KG1 (cell line): ENCODE measurements at places on chromosomes 5 and 9.

- no peak for DNase-seq
These were observed 6.1 kb downstream of the ADAMTS12 start for GRCh38 chr5:33885679-33886078.

- DNase-seq, result no peak
These were observed 80.9 kb upstream of the IL33 start for GRCh38 chr9:6134661-6135180.

- no peak for DNase-seq
These were observed 72.8 kb upstream of the PARP8 start for GRCh38 chr5:50593681-50594080.

DNA sequence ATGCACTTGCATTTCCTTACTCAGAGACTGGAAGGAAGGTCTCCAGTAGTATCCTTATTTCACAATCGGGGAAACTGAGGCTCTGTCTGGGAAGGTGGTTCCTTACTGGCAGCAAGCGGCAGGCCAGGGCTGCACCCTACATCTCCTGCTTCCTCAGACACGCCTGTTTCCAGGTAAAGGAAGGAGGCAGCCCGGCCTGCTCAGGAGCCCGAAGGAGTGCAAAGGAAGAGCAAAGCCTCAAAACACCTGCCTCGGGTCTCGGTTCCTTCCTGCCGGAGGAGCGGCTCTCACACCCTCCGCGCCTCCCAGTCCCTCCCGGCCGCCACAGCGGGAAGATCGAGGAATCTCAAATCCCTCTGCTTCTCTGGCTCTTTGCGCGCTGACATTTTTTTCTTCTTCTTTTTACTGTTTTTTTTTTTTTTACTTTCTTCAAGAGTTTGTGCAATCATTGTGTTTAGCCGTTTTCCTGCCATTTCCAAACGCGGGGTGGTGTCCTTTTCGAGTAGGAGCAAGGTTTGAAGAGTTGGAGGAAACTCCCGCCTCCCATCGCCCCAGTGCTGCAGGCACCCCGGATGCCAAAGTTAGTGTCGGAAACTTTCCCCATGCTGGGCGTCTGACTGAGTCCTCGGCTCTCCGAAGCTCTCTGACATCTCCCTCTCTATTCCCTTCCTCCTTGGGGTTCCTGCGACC lies 1.0 kb downstream of the GGTA1 start:
- DNase-seq, result no peak

DNA sequence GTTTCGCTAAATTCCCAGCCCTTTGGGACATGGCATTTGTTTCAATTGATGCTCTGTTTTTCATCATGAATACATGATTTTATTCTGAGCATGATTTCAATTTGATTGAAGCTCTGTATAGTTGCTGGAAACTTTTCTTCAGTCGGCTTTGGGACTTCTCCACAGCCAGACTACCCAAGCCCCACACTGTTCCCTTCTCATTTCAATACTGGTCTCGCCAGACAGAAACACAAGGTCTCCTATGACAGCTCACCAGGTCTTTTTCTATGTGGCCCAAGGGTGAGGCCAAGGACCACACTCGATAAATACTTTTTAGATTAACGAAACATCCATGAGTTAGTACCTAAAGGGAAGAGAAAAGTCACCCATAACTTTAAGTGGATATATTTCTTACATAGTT lies 132.2 kb downstream of the ARL15 start:
- no peak for DNase-seq

GRCh38 chr5:135605221-135605620 lies 26.4 kb upstream of the CXCL14 start:
- DNase-seq, result no peak
